ENCODE measurements at places on chromosomes 3 and 15.

GRCh38 chr3:158775426-158776410 is 26.1 kb upstream of the MFSD1 start:
- DNase-seq = no peak

DNA sequence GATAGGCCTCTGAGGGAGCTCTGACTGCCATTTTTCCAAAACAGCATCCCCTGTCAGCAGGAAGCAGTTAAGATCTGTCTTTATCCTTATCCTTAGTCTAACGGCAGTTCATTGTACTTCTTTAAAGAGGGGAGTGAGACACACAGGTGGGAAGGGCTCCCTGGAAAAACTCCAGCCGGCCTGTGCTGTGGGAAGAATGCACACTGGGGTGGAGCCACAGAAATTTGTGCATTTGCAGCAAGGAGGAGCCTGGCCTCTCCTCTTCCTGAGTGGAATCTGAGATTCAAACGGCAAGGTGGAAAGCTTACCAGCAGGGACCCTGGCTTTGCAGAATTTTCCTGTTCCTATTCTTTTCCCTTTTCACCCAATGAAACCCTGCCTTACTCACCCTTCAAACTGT is 1209.4 kb downstream of the ROBO2 start:
- DNase-seq = no peak

DNA sequence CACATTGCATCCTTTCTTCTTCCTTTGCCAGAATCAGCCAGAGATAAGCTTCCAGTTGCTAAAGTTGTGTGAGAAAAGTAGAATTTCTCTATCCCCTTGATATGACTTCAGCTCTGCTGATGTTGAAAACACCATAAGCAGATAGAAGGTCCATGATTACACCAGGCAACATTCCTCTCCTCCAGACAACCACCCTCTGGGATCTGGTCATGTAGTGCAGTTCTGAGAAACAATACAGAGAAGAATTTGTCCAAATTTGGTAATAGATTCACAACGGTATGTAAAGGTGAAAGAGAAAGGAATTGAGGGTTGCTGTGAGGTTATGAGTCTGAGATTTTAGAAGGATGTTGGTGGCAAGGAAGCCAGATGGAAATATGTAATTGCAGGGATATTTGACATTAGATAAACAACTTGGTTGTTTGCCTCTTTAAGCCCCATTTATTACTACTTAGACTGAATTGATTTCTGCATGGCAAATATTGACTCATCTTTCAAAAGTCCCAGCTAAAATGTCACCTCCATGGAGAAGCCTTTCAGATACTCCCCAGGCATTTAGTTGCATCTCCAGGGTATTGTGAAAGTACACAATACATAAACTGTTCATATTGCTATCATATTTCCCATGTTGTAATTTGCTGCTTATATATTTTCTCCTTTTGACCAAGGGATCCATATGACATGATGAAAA is 134.9 kb downstream of the GAP43 start:
- DNase-seq = no peak

DNA sequence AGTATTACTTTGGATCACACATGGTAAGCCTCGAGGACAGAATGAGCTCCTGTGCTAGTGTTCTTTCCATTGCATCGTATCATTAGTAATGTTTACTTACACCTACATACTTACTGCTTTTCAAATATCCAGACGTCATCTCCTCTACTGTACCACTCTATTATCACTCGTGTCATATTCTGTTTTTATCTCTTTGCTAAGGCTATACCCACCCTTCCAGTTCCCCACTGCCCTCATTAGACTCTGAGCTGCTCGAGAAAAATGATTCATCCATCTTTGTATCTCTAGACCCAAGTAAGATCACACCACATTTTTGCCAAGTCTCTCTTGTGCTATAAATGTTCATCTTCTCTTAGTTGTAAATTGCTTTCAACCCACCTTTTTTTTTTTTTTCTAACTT is 245.7 kb downstream of the TIGIT start:
- DNase-seq = no peak

DNA sequence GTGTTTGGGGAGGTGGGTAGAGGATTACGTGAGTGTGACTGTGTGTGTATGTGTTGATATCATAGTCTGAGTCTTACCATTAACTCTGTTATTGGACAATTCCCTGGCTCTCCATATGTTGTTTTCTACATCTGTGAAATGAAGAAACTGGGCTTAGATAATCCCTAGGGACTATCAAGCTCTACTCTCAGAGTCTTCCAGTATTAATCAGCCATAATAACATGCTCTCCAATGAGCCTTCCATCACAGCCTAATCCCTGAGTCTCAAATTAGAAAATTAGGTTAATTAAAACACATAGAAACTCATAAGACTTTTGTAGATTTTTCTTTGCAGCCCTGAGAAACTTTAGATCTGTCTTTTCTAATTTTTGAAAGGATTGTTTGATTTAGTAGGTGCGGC is 404.2 kb upstream of the RARB start:
- DNase-seq = no peak

GRCh38 chr15:62874959-62875625 is 167.5 kb upstream of the TPM1 start:
- DNase-seq = no peak

DNA sequence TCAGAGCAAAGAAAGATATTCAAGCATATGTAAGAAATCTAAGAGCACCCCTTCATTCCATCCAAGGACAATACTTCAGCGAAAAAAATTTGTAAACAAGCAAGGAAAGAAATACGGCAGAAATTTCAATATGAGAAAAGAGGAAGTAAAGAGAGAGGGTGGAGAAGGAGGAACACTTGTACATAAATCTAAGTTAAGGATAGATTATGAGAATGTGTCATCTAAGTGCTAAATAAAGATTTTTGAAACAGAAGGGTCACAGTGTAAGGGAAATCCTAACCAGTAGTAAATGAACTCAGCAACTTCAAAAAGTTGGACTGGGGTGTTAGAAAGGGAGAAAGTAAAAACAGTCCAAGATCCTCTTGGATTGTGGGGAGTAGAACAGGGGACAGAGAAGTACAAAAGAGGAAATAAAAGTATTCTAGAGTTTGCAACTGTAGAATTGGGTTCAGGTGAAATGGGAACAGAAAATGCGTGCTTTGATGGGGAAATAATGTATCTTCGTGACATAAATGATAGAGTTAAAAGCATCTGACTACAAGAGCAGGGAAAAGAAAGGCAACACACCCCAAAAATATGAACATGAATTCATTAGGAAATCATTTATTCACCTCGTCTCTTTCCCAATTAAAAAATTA is 68.5 kb upstream of the ATP13A5 start:
- no peak for DNase-seq

GRCh38 chr3:119548341-119548740 is 11.1 kb downstream of the CD80 start:
- no peak for DNase-seq

DNA sequence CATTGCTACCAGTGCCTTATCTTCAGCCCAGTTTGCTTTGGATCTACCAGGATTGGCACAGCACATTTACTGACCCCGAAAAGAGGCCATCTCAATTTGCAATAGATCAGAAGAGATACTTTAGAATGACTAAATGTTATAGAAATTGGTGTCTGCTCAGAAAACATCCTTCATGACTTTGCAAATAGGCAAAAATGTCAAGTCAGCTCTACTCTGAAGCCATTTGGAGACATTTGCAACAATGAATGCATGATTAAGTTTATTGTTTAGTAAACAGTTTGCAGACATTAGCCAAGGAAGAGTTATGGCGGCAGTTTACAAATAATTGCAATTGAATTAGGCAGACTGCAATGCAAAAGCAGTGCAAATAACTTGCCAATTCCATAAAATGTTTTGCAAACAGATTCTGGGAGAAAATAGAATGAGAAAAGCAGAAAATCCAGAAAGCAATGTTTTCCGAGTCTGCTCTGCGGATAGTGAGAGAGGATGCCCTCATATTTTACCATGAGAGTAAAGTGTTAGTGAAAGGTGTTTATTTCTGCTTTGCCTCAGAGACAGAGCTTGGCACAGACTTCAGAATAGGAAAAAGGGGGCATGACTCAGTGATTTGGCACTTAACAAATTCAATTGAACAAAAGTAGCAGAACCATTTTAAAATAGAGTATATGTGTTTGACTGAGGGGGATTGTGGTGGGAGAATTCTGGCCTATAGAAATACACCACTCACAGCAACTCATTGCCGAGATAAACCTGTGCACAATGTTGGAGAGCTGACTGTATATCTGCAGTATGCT is 334.9 kb upstream of the NR2F2 start:
- DNase-seq = no peak

DNA sequence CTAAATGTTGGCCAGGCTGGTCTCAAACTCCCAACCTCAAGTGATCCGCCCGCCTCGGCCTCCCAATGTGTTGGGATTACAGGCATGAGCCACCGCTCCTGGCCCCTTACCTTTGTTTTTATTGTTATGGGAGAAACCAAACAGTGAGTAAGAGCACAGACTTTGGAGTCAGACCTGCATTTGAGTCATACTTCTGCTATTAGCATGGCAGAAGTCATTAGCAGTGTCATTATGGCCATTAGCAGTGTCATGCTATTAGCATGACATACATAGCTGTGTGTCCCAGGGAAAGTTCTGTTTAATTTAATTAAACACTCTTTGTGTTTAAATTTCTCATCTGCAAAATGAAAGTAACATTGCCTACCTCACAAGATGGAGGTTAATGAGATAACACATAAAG is 54.8 kb downstream of the SQOR start:
- DNase-seq = no peak

DNA sequence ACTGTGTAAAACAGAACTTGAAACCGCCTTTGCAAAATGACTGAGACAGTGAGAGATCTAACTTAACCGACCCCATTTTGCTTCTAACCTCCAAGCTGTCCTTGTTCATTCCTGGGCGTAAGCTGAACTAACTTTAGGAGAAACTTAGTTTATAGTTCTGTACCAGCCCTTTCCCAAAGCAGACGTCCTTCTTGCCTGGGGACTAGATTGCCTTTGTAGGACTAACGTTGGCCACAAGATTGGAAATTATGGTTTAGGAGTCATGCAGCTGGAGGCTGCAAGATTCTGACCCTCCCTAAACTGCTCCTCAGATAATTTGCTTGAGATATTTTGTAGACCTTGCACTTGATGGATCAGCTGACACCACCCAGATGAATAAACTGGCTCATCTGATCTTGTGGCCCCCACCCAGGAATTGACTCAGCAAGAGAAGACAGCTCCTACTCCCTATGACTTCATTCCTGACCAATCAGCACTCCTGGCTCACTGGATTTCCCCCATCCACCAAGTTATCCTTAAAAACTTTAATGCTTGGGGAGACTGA is 219.9 kb upstream of the PROK2 start:
- no peak for DNase-seq

DNA sequence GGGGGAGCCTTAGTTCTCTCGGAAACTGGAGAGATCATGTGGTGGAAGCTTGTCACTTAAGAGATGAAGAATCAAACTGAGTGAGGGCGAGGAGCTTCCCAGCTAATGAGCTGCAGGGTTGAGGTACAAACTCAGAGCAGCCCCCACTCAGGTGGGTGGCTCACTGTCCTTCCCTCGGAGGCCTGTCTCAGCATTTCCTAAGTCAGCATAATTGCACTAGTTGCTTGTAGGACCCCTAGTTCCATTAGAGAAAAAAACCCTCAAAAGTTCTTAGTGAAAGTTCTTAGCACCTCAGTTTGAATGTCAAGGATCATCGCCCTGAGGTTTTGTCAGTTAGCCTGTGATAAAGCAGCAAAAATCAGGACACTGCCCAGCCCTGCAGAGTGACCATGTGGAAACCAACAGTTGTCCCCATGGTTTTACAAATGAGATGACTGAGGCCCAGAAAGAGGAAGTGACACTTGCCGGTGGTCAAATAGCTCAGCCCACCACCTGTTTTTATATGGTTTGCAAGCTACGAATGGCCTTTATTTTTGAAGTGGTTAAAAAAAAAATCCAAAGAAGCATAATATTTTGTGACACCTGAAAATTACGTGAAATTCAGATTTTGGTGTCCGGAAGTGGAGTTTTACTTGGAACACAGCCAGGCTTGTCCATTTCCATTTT is 11.9 kb downstream of the SMAD6 start:
- no peak for DNase-seq

DNA sequence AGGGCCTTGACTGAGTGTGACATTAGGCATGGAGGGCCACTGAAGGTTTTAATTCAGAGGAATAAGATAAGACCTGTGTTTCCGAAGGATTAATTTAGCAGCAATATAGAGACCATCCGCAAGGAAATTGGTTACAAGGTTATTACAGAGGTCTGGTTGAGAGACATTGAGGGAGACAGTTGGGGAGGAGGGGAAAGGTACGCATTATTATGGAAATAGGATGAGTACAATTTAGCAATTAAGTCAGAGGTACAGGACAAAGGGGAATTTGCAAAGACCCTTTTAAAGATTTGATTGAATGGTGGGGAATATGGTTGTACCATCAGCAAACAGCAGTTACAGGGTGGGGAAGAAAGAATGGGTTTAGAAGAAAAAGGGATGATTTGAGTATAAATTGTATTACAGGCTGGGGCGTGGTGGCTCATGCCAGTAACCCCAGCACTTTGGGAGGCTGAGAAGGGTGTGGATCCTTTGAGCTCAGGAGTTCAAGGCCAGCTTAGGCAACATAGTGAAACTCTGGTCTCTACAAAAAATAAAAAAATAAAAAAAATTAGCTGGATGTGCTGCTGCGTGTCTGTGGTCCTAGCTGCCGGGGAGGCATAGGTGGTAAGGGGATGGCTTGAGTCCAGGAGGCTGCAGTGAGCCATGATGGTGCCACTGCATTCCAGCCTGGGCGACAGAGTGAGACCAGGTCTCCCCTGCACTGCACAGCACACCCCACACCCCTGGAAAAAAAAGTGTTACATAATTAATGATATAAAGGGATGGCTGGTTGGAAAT is 11.3 kb downstream of the ARL8B start:
- no peak for DNase-seq

- DNase-seq = no peak
Observed at GRCh38 chr3:185153171-185153771, 411 bp upstream of the C3orf70 start.

GRCh38 chr3:166304584-166304983 is 467.4 kb upstream of the BCHE start:
- DNase-seq = no peak

DNA sequence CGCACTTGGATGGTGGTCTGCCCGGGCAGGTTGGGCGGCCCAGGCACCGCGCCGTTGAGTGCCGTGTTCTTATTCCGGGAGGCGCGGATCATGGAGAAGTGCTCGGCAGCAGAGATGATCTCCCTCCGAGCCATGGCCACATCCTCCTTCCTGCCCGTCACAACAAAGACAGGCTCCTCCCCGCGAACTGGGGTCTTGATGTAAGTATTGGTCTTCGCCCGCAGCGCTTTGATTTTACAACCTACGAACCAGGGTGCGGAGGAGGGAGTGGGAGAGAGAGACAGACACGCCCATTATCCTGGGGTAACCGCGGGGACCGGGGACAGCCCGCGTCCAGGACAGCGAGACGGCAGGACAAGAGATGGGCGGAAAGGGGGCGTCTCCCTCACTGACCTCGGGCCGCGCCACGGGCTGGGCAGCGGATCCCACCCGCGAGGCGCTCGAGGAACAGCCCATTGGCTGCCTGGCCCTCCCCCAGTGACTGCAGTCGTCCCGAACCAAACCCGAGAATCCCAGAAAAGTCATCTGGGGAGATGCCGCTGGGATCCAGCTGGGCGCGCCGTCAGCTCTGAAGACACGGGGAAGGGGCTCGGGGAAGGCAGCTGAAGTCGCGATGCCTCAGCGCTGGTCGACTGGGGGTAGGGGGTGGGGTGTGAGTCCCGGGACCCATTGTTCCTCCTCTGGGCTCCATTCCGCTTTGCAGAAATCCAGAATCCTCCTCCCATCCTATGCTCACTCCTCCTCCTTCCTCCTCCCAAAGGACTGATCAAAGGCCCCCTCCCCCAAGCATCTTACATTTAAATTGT is 1.2 kb downstream of the MEX3B start:
- no peak for DNase-seq

Data from stimulated activated CD4-positive, alpha-beta T cell treated with anti-CD3 and anti-CD28 coated beads, Interleukin-1b, Interleukin-23, amount 100 ng/mL, for 1 hour (primary cell).